Stimulated activated CD4-positive, alpha-beta T cell treated with anti-CD3 and anti-CD28 coated beads, Interleukin-1b, Interleukin-23, amount 100 ng/mL, for 4 hours (primary cell): ENCODE measurements at places on chromosomes 7 and 10.

- DNase-seq, result no peak
Measured at GRCh38 chr7:70554646-70555045, 577.3 kb upstream of the GALNT17 start.

DNA sequence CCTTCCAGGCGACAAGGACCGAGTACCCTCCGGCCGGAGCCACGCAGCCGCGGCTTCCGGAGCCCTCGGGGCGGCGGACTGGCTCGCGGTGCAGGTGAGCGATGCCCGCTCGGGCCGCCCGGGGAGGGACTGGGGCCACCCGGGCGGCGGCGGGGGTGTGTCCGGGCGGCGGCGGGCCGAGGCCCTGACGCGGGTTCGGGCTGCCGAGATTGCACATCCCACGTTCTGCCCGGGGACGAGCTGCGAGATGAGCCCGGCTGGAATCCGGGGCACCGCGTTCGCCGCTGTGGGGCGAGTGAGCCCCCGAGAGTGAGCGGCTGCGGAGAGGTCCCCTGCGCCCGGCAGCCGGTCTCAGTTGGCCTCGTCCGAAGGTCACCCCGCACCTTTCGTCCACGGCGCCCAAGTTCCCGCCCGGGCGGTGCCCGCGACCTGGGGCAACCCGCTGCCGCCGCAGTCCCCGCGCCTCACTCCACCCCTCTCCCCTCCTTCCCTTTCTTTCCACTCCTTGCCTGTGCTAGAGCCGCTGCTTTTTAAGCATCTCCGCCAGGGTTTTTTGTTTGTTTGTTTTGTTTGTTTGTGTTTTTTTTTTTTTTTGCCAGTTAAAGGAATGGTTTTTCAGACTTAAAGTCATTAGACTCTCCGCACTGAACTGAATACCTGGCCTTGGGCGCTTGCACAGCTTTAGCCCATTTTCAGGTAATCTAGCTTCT is 515 bp downstream of the RALA start:
- DNase-seq, result no peak

DNA sequence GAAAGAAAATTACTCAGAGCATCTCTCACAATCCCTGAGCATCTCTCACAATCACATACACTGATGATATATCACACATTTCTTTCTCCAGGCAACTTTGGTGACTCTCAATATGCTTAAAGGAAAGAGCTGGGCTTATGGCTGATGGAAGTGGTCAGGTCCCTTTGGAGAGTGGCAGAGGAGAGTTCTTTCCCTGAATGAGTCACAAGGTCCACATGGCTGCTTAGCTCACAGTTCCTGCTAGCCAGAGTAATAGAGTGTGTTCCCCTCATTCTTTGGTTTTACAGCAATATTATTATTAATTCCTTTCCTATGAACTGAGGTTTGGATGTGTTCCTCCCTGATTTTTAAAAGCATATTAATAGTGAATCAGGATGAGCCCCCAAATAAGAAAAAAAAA is 287.4 kb downstream of the C7orf25 start:
- no peak for DNase-seq

DNA sequence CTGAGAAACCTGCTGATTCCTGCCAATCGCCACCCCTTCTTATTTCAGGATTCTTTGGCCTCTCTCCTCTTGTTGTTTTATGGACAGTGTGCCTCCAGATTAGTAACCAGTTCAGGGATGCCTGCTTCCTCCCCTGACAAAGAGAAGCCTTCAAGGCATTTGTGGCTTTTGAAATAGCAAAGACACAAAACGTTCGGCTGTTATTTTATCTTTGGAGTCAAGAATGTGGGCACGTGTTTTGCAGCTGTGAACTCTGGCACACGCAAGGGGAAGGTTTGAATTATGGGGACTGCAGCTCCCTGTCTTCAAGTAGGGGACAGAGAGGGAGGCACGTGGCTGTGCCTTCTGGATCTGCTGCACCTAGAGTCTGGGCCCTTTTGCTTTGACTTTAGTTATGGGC is 157.9 kb upstream of the GRB10 start:
- DNase-seq, result no peak

GRCh38 chr10:58696736-58697135 is 184.1 kb downstream of the BICC1 start:
- no peak for DNase-seq

DNA sequence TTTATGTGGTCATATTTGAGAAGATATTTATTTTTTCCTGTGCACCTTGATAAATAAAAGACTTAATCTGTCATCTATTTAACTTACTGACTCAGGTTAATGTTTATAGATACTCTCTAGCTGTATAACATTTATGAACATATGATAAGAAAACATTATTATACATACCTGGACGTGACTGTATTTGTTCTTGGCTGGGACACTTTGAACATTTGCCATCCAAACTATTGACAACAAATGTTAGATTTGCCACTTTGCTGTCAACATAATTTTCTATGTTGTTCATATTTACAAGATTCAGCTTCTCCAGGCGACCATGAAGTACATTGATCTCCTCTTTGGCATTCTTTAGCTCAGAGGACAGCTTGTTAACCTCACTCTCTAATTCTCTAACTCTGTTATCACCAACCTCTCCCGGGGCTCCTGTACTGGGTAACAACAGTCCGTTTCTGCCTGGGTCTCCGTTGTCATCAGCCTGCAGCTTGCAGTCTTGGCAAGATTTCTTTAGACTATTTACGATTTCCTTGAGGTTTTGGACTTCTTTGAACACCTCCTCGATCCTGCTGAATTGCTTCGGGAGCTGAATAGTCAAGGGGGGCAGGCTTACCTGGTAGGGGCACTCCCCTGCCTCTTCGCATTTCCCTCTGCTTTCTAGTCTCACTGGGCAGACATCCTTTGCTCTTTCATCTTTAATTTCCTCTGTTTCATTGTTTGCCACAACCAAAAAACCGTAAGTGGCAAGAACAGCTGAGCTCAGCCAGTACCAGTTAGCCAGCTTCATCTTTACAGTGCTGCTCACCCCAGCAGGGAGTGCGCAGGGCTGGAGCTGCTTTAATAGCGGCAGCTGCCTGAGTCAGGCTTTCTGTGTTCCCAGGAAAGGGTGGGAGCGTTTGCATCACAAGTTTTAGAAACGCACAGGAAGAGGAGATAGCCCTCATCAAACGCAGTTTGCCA is at the start of gene FGL2:
Gene FGL2, minus strand, starts transcription at position 807 of the 954 bp plus-strand sequence. Its CDS starts 26 bp downstream, at position 781.
- no peak for DNase-seq
